ENCODE measurements at places on chromosomes 5 and 9. TPM values are rescaled to one million over a fixed set of nuclear protein-coding genes. Genes with fewer than 3 reads are reported as not detected.
A peak's percentile ranks its signal among the peaks of the same experiment; 100 is the strongest.

GRCh38 chr9:134390537-134390936 lies 64.3 kb downstream of the RXRA start:
- DNase-seq: no peak

The SHOC1 gene
- total RNA-seq: under 0.01 TPM

The UBE2D2 gene
- 58.6 TPM for total RNA-seq

The LCN1 gene
- total RNA-seq: not detected

The GPBP1 gene
- 59.2 TPM for total RNA-seq

DNA sequence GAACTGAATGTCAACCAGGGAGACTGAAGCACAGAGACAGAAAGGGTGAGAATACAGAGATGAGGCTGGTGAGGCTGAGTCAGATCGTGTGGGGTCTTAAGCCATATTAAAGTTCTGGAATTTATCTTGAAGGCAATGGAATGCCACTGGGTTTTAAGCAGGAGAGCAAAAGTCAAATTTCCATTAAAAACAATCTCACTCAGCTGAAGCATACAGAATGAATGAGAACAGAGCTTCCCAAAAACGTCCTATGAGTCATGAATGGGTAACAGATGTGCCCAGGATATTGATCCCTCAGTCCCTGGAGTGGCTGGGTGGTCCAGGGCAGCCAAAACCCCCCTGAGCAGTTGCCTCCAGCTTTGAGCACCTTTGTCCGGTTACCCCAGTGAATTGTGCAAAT lies 44.9 kb downstream of the PFDN1 start:
- peak; percentile 88 for DNase-seq

The FGF1 gene
- 2.9 TPM for total RNA-seq

- DNase-seq: no peak
Measured at GRCh38 chr5:152990217-152990616, 500.3 kb upstream of the GRIA1 start.

The HAND1 gene
- total RNA-seq: under 0.01 TPM

- peak; percentile 98 for DNase-seq
Measured at GRCh38 chr9:129320575-129321285, 142.7 kb upstream of the IER5L start.

The CAMK2A gene
- 0.88 TPM for total RNA-seq

DNA sequence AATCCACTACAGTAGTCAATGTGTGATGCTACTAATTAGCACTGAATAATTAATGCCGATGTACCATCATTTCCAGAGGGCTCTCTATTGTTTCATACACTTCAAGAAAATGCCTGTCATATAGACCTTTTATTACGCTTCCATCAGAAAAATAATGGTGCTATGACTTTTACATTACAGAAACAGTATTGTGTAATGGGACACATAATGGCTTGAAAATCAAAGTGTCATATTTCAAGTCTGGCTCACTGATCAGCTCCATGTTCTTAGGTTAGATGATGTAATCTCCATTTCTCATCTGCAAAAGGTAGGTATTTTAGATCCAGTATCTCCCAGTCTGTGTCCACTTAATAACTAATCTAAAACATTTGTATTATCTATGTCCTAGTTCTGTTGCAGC lies 990.6 kb upstream of the TYRP1 start:
- DNase-seq: no peak

- DNase-seq: peak; percentile 58
Measured at GRCh38 chr5:137734962-137735554, 831 bp downstream of the KLHL3 start.

The PCDHB5 gene
- total RNA-seq: 2.9 TPM

The GBGT1 gene
- 3.3 TPM for total RNA-seq

The DMGDH gene
- 7.2 TPM for total RNA-seq

The FOXD4L6 gene
- under 0.01 TPM for total RNA-seq

The NMUR2 gene
- not detected for total RNA-seq

The PTAR1 gene
- total RNA-seq: 67.2 TPM

- DNase-seq: no peak
Measured at GRCh38 chr9:123722378-123722777, 207.5 kb downstream of the DENND1A start.

DNA sequence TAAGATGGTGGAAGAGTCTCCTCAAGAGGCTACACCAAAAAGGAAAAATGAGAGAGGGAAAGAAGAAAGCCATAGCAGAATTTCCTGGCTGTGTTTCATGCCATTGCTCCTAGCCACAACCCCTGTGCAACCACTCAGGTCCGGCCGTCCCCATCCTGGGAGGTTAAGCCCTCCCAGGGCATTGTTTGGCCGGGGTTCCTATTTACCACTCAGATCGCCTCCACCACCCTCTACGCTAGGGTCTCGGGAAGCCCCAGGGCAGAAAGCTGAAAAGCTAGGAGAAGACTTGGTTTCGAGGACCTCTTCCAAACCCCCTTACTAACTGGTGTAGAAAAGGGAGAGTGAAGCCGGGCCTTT lies 715 bp downstream of the RC3H2 start:
- peak; percentile 52 for DNase-seq

- no peak for DNase-seq
Measured at GRCh38 chr5:38339446-38339845, 81.1 kb downstream of the EGFLAM start.

GRCh38 chr9:81397481-81398381 lies 291.6 kb downstream of the TLE1 start:
- DNase-seq: no peak

The EFNA5 gene
- total RNA-seq: 10.0 TPM

GRCh38 chr9:71742703-71743102 lies 25.6 kb downstream of the CEMIP2 start:
- DNase-seq: no peak

The CCL27 gene
- 0.36 TPM for total RNA-seq

DNA sequence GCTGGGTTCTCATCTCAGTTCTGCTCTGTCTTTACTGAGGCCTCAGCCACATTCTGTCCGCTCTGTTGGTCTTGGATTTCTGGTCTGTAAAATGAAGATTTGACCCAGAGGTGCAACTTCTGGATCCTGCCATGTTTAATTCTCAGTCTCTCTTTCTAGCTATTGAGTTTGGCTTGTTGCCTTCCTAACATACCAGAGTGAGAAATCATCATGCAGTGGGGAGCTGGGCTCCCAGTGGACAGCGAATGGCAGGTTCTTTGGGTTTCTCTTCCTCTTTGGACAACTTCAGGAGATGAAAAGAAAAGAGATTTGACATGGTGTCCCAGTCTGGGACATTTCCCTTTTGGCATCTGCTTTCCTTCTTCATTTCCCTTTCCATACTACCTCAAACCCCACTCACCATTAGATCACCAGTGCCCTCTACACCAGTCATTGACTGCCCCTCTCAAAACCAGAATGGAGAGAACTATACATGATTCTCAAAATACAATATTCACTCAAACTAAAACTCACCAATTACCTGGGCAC lies 334.7 kb downstream of the ACTL7B start:
- peak; percentile 86 for DNase-seq

GRCh38 chr5:98993512-98993911 lies 64.7 kb upstream of the CHD1 start:
- no peak for DNase-seq

The SLC34A1 gene
- not detected for total RNA-seq

The PCDHB3 gene
- total RNA-seq: 0.36 TPM

DNA sequence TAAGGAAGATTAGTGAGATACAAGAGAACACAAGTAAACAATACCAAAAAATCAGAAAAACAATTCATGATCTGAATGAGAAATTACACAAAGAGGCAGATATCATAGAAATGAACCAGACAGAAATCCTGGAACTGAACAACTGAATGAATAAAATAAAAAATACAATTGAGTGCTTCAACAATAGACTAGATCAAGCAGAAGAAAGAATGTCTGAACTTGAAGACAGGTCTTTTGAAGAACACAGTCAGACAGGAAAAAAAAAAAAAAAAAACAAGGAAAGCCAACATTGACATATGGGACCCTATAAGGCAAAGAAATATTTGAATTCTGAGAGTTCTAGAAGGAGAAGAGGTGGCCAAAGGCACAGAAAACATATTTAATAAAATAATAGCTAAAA lies 115.2 kb downstream of the ZDHHC21 start:
- DNase-seq: no peak

DNA sequence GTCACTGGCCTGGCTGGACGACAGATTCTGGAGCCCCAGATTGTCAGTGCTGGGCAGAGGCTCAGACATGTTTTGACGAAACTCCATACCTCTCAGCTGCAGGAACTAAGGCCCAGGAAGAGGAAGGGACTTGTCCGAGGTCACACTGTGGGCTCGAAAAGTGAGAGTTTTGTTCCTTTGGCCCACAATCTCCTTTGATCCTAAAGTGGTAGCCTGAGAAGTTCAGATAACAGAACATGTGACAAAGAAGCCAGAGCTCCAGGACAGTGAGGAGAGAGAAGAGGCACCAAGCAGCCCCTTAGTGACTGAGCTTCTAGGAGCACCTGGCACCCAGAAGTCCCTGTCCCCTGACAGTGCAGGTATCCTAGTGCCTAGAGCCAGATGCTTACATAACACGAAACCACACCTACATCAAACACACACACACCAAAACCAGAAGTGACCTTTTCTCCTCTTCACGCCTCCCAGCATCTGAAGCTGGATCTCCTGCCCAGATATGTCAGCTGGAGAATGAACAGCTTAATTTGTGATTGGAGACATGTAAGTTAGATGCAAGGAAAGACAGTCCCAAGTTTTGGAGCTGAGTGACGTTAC lies 88.9 kb downstream of the ADRB2 start:
- DNase-seq: no peak

- DNase-seq: peak; percentile 63
Measured at GRCh38 chr9:89207026-89207425, 28.4 kb upstream of the SHC3 start.

- DNase-seq: no peak
Measured at GRCh38 chr5:140509898-140510297, 37.6 kb upstream of the EIF4EBP3 start.

DNA sequence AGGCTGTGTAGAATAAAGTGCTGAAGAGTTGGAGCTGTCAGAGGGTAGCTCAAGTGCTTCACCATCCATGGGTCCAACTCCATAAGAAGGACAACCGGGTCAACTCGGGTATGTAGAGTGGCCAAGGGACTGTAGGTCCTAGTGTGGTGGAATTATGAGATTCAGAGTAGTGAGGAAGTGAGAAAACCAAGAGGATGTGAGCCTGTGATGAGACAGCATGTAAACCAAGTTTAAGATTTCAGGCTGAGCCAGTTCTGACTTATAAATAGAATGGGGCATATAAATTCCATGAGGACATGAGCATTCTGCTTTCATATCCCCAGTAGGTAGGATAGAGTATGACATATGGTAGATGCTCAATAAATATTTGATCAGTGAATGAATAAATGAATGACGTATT lies 96.3 kb downstream of the CFAP95 start:
- peak; percentile 55 for DNase-seq

The MARVELD2 gene
- 7.7 TPM for total RNA-seq

DNA sequence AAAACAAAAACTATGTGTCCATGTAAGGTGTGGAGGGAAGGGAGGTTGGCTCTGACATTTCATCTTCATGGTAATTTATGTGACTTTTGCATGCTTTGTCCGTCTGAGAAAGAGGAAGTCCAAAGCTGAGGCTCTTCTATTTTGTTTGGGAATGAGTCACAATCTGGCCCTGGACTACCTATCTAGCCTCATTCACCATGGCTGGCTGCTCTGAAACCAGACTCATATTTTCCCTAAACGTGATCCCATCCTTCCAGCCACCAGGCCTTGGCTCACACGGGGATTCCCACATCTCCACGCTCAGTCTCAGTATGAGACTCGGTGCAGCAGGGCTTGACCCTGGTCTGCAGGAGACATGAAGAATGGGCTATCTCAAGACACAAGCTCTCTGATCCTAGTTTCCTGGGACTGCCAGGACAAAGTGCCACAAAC lies 672.8 kb downstream of the ACTL7B start:
- DNase-seq: peak; percentile 69

All from osteoblast (primary cell).